ENCODE measurements at places on chromosomes 2 and 18.
A peak's percentile ranks its signal among the peaks of the same experiment; 100 is the strongest.

- no peak for DNase-seq
Observed at GRCh38 chr18:32358075-32358474, 112.6 kb downstream of the GAREM1 start.

GRCh38 chr2:198763793-198764192 lies 693.9 kb downstream of the SATB2 start:
- no peak for DNase-seq

- no peak for DNase-seq
Observed at GRCh38 chr18:907115-907884, 2.6 kb downstream of the ADCYAP1 start.

GRCh38 chr2:56450047-56450446 lies 266.3 kb downstream of the CCDC85A start:
- DNase-seq: no peak

- DNase-seq: no peak
Observed at GRCh38 chr2:145007960-145008263, 488.0 kb upstream of the ZEB2 start.

DNA sequence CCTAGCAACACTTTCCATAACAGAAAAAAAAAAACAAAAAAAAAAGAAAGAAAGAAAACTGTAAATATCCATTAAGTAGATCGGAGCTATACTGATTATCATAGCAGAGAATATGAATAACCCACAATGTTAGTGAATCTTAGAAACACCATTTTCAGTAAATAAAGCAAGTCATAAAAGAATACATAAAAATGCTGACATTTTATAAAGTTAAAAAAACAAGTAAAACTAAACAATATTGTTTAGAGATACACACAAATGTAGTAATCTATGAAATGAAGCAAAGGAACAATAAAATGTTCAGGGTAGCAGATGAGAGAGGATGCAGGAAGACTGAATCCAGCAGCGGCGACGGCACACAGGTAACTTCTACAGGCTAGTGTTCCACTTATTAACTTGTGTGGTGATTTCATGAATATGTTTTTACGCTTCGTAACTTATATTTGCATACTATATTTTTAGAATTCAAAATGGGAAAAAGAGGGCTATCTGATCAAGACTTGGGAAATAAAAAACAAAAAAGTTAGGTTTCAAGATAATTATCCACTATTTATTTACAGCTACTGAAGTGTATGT lies 4.8 kb downstream of the ROCK2 start:
- no peak for DNase-seq

- DNase-seq: peak; percentile 23
Observed at GRCh38 chr18:32714571-32715148, 58.2 kb downstream of the KLHL14 start.

DNA sequence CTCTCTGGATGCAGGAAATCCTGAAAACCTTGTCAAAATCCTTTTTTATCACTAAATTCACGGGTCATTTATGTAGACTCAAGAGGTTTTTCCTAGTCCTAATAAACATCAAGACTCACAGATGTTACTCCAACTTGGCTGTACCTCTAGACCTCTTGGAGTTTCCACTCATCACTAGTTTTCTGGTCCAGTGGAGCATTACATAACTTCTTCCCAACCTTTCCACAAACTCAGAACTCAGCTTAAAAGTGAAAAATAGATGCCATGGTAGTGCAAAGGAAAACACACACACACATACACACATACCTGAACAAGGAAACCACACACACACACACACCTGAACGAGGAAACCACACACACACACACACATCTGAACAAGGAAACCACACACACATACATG lies 807.2 kb downstream of the LRP1B start:
- DNase-seq: no peak

DNA sequence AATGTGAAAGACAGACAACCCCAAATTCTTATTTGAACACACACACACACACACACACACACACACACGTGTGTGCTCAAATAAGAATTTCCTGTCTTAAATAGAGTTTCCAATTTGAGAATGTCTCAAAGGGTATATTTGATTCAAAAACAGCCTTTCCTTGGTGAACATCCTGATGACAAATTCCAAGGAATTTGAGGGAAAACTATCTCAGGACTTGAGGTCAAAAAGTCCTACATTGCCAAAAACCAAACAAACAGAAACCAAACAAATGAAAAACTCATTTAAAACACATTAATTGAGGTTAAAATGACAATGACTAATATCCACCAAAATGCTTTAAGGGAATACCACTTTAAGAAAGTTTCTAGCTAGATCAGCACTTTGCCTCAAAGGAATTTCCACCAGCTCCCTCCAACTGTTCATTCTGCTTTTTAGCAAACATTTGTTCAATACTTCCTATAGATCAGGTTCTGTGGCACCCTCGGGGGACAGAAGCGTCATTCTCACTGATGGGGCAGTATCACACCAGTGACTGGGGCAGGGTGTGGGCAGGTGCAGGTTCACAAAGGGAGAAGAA lies 232.1 kb upstream of the TRIB2 start:
- DNase-seq: no peak

GRCh38 chr2:210496512-210496911 lies 20.0 kb upstream of the LANCL1 start:
- no peak for DNase-seq

GRCh38 chr18:44130376-44130942 lies 550.2 kb upstream of the SETBP1 start:
- DNase-seq: peak; percentile 50

GRCh38 chr2:122098306-122098705 lies 342.9 kb downstream of the TSN start:
- DNase-seq: no peak

GRCh38 chr2:72211350-72211749 lies 63.7 kb upstream of the CYP26B1 start:
- DNase-seq: no peak

- no peak for DNase-seq
Observed at GRCh38 chr2:44566059-44566458, 204.3 kb downstream of the CAMKMT start.

DNA sequence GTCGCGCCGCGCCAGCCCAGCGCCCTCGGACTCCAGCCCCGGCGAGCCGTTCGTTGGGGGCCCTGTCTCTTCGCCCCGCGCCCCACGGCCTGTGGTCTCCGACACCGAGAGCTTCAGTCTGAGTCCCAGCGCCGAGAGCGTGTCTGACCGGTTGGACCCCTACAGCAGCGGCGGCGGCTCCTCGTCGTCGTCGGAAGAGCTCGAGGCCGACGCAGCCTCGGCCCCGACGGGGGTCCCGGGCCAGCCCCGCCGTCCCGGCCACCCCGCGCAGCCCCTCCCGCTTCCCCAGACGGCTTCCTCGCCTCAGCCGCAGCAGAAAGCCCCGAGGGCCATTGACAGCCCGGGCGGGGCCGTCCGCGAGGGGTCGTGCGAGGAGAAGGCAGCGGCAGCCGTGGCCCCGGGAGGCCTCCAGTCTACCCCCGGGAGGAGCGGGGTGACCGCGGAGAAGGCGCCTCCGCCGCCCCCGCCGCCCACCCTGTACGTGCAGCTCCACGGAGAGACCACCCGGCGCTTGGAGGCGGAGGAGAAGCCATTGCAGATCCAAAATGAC lies 1.4 kb downstream of the PHLPP1 start:
- no peak for DNase-seq

GRCh38 chr18:9690418-9691188 lies 17.5 kb upstream of the RAB31 start:
- no peak for DNase-seq

- DNase-seq: no peak
Observed at GRCh38 chr18:52570975-52571374, 231.0 kb downstream of the DCC start.

GRCh38 chr18:26780520-26781325 lies 84.8 kb downstream of the AQP4 start:
- DNase-seq: no peak

- DNase-seq: peak; percentile 17
Observed at GRCh38 chr2:230505162-230505561, 89.2 kb downstream of the SP100 start.

GRCh38 chr2:207203056-207203455 lies 37.3 kb upstream of the KLF7 start:
- DNase-seq: no peak

DNA sequence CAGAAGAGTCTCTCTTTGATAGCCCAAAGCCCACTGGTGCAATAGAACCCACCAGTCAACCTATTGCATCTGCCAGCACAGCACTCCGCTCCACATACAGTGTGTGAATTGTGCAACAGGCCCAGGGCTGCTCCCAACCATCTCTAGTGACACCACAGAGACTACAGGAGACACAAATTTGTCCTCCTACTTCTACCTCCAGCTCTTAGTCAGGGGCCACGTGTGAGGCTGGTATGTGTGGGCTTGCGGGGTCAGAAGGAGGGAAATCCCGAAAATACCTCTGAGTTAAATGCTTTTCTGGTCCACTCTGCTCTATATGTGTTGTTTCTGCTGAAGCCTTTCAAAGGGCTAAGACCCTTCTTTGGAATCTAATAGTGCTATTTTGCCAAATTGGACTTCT lies 18.0 kb downstream of the DGUOK start:
- DNase-seq: no peak

GRCh38 chr2:128754246-128754724 lies 435.6 kb upstream of the HS6ST1 start:
- DNase-seq: no peak

GRCh38 chr2:120632796-120633646 lies 102.6 kb upstream of the GLI2 start:
- no peak for DNase-seq

GRCh38 chr2:147232225-147232669 lies 612.6 kb upstream of the ACVR2A start:
- no peak for DNase-seq

DNA sequence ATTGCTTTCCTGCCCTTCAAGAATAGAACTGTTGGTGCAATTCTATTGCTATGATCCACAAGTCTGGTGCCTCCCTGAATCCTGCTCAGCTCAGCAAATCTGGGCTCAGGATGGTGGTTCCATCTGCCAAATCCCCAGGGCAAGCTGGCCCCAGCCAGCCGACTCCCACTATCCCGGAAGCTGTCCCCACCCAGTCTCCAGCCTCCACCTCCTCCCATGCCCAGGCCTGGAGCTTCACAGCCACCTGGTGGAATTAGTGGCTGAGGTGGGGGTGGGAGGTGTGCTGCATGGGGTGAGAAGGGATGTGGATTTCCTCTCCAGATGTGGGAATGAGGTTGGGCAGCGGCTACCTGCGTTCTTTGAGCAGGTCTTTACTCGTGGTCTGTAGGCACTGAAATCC lies 119.3 kb upstream of the SMAD2 start:
- no peak for DNase-seq

GRCh38 chr18:421247-422155 lies 79.0 kb downstream of the COLEC12 start:
- DNase-seq: no peak

DNA sequence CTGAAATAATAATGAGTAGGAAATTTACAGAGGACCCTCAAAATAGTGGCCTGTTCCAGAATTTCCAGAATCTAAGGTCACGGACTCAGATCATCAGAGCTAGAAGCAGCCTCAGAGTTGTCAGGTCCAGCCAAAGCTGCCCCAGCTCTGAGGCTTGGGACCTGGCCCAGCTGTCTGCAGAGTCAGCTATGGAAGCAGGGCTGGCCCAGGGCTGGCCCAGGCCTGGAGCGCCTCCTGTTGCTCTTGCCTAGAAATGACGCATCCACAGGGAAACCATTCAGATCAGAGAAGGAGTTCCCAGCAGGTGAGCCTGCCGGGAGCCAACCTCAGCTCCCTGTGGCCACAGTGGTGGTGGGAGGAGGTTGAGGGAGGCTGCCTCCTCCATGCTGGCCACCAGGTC lies 106.7 kb upstream of the ARL4C start:
- no peak for DNase-seq

DNA sequence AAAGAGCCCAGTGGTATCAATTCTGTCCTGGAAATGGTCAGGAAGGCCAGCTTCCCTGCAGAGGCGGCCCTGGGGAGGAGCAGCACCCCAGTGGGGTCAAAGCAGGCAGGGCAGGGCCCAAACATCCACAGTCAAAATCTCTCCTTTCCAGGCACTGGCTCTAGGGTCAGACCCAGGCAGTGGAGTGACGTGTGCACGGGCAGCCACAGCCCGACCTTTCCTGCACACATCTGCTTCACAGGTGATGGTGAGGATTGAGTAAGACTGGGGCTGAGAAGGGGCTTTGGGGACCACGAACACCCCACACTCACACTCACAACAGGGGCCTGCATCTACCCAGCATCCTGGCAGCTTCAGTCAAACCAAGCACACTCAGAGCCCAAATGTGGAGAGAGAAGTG lies 97.8 kb upstream of the GLI2 start:
- no peak for DNase-seq

DNA sequence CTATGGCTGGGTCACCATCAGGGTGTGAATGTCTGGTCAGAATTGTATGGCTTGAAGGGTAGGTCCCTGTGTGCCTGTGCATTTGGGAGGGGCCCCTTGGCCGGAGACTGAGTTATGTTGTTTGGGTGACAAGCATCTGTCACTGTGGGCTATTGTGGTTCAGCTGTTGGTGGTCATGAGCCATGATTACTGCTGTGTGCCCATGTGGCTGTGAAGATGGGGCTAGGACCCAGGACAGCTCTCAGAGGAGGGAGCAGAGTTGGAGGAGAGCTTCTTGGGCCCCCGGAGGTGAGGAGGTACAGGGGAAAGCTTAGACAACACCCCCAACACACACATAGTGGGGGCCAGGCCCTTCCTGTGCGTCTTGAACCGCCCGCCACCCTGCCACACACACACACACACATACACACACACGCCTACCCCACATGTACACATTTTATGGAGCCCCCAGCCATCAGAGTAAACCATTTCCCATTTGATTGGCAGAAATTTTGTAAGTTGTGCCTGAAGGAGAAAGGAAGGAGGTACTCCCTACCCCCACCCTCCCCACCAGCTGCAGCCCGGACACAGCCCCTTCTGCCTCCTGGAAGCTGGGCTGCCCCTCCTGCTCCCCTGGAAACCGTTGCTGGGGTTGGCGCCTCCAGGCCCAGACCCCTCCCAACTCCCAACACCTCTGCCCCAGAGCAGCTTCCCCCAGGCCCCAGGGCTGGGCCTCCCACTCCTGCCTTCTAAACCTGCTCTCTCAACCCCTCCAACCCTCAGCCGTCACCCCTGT lies 2.0 kb downstream of the GAREM2 start:
- DNase-seq: no peak

GRCh38 chr2:120863146-120863545 lies 127.5 kb downstream of the GLI2 start:
- no peak for DNase-seq

- no peak for DNase-seq
Observed at GRCh38 chr2:174027956-174028355, 62.8 kb upstream of the SP3 start.

GRCh38 chr2:100730290-100730868 lies 89.6 kb upstream of the NPAS2 start:
- peak; percentile 26 for DNase-seq

- DNase-seq: no peak
Observed at GRCh38 chr18:79930020-79930642, 21.3 kb downstream of the SLC66A2 start.

- DNase-seq: no peak
Observed at GRCh38 chr18:57107140-57107832, 39.6 kb upstream of the BOD1L2 start.

GRCh38 chr2:107028661-107029060 lies 142.7 kb upstream of the ST6GAL2 start:
- no peak for DNase-seq

- DNase-seq: no peak
Observed at GRCh38 chr2:102892698-102893310, 131.0 kb downstream of the TMEM182 start.

Measured in thymus (tissue), 14 donors.